ENCODE measurements at places on chromosomes 3 and 15. TPM values are rescaled to one million over a fixed set of nuclear protein-coding genes. Genes with fewer than 3 reads are reported as not detected.

DNA sequence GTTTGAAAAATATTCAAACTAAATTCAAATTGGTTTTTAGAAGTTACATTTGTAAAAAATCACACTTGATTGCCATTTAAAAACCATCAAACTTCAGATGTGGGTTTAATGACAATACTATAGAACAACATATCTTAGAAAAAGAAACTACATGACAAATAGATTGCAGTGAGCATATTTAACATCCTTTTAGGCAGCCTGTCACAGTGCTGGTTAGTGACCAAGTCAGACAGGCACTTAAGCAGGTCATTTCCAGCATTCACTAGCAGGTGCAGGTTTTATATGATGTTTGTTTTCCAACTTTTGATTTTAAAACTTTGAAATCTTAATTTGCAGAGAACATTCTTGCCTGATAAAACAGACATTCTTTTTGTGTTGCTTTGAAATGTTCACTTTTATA lies 115.7 kb downstream of the MBNL1 start:
- no peaks in the 10 kb centered on the region for H3K36me3 ChIP-seq
- H3K4me1 ChIP-seq = no peaks in the 10 kb centered on the region

GABRG3 gene
- 0.80 TPM for total RNA-seq

CDCP1 gene
- total RNA-seq = 23.3 TPM

DNA sequence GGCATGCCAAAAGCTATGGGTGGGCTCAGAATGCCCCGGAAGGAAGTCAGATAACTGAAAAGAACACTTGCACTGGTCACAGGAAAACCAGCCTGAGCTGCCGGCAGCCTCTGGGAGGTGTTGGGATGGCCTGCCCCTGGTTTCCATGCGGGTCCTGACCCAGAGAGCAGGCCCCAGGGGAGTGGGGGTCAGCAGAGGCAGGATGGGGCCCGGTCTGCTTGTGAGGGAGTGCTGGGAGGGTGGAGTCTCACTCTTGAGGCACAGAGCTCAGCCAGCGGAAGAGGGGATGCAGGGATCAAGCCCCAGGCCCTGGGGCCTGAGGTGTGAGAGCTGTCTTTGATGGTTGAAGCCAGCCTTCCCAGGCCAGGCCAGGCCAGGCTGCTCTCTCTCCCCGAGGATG lies 2.4 kb upstream of the RPUSD3 start:
- no peak overlapping the region for H3K27ac ChIP-seq
- no peaks in the 10 kb centered on the region for H3K4me1 ChIP-seq
- no peaks in the 10 kb centered on the region for H3K36me3 ChIP-seq

VEPH1 gene
- 18.3 TPM for total RNA-seq

GRCh38 chr3:125172346-125172745 lies 40.2 kb downstream of the SLC12A8 start:
- no peak overlapping the region for H3K27ac ChIP-seq
- no peaks in the 10 kb centered on the region for H3K27me3 ChIP-seq
- H3K4me3 ChIP-seq = no peak overlapping the region
- no peak for DNase-seq
- no peaks in the 10 kb centered on the region for H3K36me3 ChIP-seq

PAQR5 gene
- total RNA-seq = 8.7 TPM

DNA sequence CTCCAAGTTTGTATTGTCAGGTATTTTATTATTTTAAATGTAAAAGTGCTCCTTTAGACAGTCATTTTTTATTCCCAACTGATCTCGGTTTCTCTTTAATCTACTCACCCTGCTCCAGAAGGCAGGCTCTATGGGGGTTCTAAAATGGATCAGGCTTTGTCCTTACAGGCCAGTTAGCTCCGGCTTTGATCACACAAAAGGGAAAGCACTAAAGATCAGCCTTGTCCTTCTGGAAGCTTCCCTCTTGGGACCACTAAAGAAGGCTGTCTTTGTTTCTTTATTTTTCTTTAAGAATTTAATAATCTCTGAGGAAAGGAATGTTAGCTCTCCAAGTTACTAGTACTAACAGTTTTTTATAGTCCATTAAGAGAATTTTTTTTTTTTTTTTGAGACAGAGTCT lies 560.5 kb upstream of the ZNF717 start:
- no peak overlapping the region for H3K4me3 ChIP-seq
- no peak for DNase-seq
- H3K4me1 ChIP-seq = no peaks in the 10 kb centered on the region

CCR3 gene
- not detected for total RNA-seq

UCN2 gene
- total RNA-seq = not detected

IMPG2 gene
- 0.08 TPM for total RNA-seq

- no peaks in the 10 kb centered on the region for H3K36me3 ChIP-seq
- H3K27me3 ChIP-seq = no peaks in the 10 kb centered on the region
- H3K27ac ChIP-seq = no peak overlapping the region
- H3K4me1 ChIP-seq = peaks cover 4% of the 10 kb centered on the region
- no peak for DNase-seq
- H3K4me3 ChIP-seq = no peak overlapping the region
Measured at GRCh38 chr3:60660026-60660425, 591.2 kb downstream of the FHIT start.

SPTBN5 gene
- total RNA-seq = 0.84 TPM

LRRK1 gene
- 3.4 TPM for total RNA-seq

DNA sequence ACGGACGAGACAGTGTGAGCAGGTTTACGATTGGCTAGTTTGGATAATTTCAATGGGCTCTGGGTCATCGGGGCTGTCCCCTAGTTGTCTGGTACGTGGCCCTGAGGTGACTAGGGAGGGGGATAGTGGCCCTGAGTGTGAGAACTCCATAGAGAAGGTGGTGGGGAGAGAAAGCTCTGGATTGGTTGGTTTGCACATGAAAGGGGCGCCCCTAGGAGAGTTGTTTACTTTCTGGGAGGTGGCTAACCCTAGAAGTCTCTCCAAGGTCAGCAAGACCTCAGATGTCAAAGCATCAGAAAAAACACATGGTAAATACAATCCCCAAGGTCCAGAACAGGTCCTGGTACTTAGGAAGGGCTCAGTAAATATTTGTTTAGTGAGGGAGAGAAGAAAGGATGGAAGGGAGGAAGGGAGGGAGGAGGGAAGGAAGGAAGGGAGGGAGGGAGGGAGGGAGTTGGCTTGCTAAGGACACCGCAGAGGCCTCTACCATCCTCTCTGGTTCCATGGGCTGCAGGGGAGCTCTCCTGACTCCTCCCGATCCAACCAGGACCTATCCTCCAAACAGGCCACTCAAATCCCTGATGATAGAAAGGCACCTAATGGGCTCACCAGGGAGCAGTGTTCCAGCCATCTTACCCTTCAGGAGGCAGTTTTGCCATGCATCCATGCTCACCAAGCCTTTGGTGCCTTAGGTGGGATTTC lies 3.0 kb upstream of the TRH start:
- peaks cover 11% of the 10 kb centered on the region for H3K4me1 ChIP-seq
- no peak overlapping the region for H3K27ac ChIP-seq
- peaks cover 98% of the 10 kb centered on the region for H3K27me3 ChIP-seq
- DNase-seq = peak; percentile 61

GRCh38 chr3:43203022-43203421 lies 83.3 kb upstream of the SNRK start:
- H3K27me3 ChIP-seq = no peaks in the 10 kb centered on the region
- no peak overlapping the region for H3K4me3 ChIP-seq
- H3K4me1 ChIP-seq = no peaks in the 10 kb centered on the region
- no peak for DNase-seq

DNA sequence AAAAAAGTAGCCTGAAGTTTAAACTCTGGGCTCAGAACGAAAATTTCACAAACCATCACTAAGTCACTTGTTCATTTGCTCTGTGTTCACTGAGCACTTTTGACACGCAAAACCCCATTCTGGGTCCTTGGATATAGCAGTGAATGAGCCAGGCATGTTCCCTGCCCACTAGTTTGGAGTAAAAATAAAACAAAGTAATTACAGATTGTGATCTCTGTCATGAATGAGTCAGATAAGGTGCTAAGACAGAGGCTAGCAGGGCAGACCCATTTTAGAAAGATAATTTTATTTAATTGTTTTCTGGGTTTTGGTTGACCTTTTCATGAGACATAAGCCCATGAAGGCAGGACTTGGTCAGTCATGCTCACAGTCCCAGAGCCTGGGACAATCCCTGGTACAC lies 84.1 kb upstream of the ARHGEF3 start:
- no peaks in the 10 kb centered on the region for H3K4me1 ChIP-seq
- no peak overlapping the region for H3K4me3 ChIP-seq
- no peaks in the 10 kb centered on the region for H3K27me3 ChIP-seq
- H3K36me3 ChIP-seq = no peaks in the 10 kb centered on the region

DNA sequence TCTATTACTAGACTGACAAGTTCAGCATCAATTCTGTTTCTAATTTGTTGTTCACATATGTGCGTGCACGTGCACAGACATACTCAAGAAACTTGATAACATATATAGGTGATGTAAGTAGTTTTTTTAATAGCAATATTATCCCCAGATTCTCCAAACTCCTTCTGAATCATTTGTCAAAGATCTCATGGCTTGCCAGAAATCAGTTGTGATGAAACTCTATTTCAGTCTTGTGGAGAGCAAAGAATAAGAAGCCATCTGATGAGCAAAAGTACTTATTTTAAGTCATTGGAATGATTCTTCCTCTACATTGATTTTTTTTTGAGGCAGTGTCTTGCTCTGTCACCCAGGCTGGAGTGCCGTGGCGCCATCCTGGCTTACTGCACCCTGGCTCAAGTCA lies 167.0 kb upstream of the TBL1XR1 start:
- DNase-seq = no peak
- peaks cover 16% of the 10 kb centered on the region for H3K4me1 ChIP-seq
- no peaks in the 10 kb centered on the region for H3K27me3 ChIP-seq
- no peak overlapping the region for H3K27ac ChIP-seq
- no peak overlapping the region for H3K4me3 ChIP-seq

STRA6 gene
- 7.6 TPM for total RNA-seq

DNA sequence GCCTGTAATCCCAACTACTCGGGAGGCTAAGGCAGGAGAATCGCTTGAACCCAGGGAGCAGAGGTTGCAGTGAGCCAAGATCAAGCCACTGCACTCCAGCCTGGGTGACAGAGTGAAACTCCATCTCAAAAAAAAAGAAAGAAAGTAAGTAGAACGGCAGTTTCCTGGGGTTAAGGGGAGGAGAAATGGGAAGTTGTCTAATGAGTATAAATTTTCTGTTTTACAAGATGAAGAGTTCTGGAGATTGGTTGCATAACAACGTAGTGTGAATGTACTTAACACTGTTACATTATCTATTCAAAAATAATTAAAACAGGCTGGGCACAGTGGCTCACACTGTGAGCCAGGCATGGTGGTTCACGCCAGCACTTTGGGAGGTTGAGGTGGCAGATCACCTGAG lies 45.4 kb downstream of the GRK7 start:
- H3K27ac ChIP-seq = no peak overlapping the region
- H3K27me3 ChIP-seq = no peaks in the 10 kb centered on the region
- no peak for DNase-seq
- no peak overlapping the region for H3K4me3 ChIP-seq
- H3K4me1 ChIP-seq = no peaks in the 10 kb centered on the region

DNA sequence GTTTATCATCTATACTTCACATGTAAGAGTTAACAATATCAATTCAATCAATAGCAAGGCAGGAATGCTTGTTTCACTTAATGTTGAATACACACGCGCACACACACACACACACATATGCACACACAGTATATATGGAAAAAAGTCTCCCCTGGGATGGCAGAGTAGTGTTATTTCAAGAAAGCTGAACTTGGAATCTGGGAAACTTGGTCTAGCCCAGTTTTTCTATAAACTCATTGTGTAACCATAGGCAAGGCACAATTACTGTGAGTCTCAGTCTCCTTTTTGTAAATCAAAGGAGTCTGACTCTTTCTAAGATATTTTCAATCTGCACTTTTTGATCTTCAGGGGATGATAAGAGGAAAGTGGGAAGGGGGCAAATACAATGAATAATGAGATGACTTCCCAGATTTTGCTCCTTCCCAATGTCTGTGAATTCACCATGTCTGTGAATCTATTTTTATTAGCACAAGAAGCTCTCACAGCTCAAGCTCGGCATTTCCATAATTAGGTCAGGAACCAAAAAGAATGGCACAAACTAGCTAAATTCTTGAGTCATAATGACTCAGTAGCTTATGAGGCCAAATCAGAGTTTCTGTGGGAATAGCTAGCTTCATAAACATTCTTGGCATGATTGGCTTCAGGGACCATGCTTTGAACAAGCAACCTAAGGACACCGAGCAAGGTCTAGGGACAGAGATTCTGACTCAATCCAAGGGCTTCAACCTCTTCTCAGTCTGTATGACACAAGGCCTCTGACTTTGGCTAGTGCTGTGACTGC lies 227.4 kb upstream of the DCBLD2 start:
- no peak for DNase-seq
- H3K27me3 ChIP-seq = no peaks in the 10 kb centered on the region
- no peak overlapping the region for H3K4me3 ChIP-seq

GRCh38 chr15:93820566-93820965 lies 410.8 kb upstream of the MCTP2 start:
- no peak overlapping the region for H3K4me3 ChIP-seq
- H3K4me1 ChIP-seq = no peaks in the 10 kb centered on the region
- no peak overlapping the region for H3K27ac ChIP-seq
- DNase-seq = no peak
- H3K27me3 ChIP-seq = no peaks in the 10 kb centered on the region

Data from H1 (cell line).